ENCODE measurements at places on chromosomes 3 and 15. TPM values are rescaled to one million over a fixed set of nuclear protein-coding genes. Genes with fewer than 3 reads are reported as not detected.

- DNase-seq, result no peak
Measured at GRCh38 chr3:135911110-135911509, 54.4 kb upstream of the PPP2R3A start.

GRCh38 chr3:52436500-52437149 is 8.3 kb downstream of the SEMA3G start:
- DNase-seq, result no peak

- no peak for DNase-seq
Measured at GRCh38 chr3:170768334-170768801, 101.6 kb downstream of the RPL22L1 start.

DNA sequence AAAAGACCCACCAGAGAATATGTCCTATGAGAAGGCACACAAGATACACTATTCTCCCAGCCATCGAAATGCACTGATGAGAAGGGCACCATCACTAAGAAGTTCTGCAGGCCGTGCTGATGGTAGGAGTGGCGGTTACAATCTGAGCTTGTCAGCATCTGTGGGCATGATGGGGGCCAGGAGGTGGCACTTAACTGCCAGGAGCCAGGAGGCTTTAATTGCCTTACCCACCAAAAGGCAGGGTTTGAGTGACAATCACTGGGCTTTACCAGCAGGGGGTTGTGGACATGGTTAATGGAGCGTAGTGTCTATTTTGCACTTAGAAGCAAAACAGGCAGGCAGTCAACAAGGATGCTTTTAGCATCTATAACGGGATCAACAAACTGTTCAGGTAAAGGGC is 16.0 kb upstream of the SQOR start:
- DNase-seq, result no peak

GRCh38 chr15:68300115-68300940 is 22.8 kb downstream of the FEM1B start:
- no peak for DNase-seq

GRCh38 chr3:40653001-40653400 is 128.2 kb downstream of the ZNF621 start:
- DNase-seq, result no peak

- no peak for DNase-seq
Measured at GRCh38 chr3:128382221-128382807, 84.4 kb downstream of the DNAJB8 start.

GRCh38 chr3:104145164-104145563 is 1221.5 kb upstream of the ALCAM start:
- no peak for DNase-seq

DNA sequence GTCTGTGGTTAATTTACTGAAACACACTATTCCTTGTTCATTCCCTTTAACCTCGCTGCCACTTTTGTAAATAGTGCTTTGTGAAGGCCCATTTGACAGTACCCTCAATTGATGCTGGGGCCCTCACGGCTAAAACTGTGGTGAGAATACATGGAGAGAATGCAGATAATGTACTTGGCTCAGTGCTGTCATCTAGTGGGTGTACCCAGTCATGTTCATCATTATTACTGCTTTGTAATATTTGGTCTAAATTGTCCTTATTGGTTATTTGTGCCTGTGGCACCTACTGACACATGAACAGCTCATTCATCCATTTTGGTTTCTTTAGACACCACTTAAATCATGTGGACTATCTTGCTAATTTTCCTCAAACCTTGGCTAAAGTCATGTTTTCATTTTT is 543.6 kb downstream of the EDEM1 start:
- DNase-seq, result no peak

DNA sequence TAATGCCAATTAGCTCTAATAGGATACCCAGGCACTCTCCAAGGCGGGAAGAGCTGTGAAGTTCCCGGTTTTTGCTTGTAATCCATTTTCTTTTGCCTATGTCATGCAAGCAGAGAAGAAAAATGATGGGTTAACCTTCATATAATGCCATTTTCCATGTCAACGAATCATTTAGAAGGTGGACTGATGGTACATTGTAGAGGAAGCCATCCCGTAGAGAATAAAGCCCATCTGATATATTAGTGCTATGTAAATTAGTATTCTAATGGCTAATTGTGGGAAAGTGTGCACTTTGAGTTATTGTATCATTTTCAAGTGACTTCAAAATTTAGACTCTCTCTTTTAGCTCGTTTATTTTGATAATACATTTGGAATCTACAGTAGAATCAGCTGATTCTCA is 509.1 kb downstream of the ROBO2 start:
- no peak for DNase-seq

- no peak for DNase-seq
Measured at GRCh38 chr3:27792869-27793268, 70.7 kb upstream of the EOMES start.

- DNase-seq, result no peak
Measured at GRCh38 chr3:105584003-105584790, 217.5 kb downstream of the ALCAM start.

DNA sequence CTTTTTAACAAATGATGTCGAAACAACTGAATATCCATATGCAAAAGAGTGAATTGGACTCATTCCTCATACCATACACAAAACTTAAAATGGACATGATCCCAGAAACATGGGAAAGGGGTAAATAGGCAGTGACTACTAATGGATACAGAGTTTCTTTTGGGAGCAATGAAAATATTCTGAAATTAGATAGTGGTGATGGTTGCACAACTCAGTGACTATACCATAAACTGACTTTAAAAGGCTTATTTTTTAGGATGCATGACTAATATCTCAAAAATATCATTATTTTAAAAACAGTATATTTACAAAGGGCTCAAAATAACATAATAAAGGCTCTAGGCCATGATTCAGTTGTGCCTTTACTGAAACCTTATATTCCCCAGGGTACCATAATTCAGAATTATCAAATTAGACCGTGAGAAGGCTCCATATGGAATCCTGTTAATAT is 16.3 kb upstream of the ATP13A3 start:
- no peak for DNase-seq

The TTLL13 gene
- total RNA-seq, result not detected

The SLC28A2 gene
- total RNA-seq, result not detected

The DNAH12 gene
- total RNA-seq, result not detected

The EPB42 gene
- not detected for total RNA-seq

The GOLGA8S gene
- total RNA-seq, result not detected

The GP9 gene
- not detected for total RNA-seq

The DZIP1L gene
- total RNA-seq, result 23.1 TPM

The ACP3 gene
- total RNA-seq, result 0.43 TPM

The EIF4G1 gene
- 192 TPM for total RNA-seq

The AHSG gene
- 0.53 TPM for total RNA-seq

The CFAP100 gene
- not detected for total RNA-seq
